Pericardium fibroblast (primary cell): ENCODE measurements at places on chromosomes 13 and 19. TPM values are rescaled to one million over a fixed set of nuclear protein-coding genes. Genes with fewer than 3 reads are reported as not detected.

The RASA3 gene
- 20.1 and 24.6 TPM in 2 replicates for total RNA-seq

The ZNF528 gene
- total RNA-seq, result 4.9 and 6.6 TPM in 2 replicates

The CGB2 gene
- not detected in 2 replicates for total RNA-seq

The PRKCSH gene
- 238 and 256 TPM in 2 replicates for total RNA-seq

The PRR36 gene
- not detected in 2 replicates for total RNA-seq

The KLHL1 gene
- total RNA-seq, result not detected in 2 replicates

The S1PR4 gene
- total RNA-seq, result not detected in 2 replicates

The PLIN5 gene
- 1.1 TPM in 1 of 2 replicates, not detected in the other for total RNA-seq

The NLRP5 gene
- not detected in 2 replicates for total RNA-seq

The EFNA2 gene
- not detected in 2 replicates for total RNA-seq
